ENCODE measurements at places on chromosomes 6 and 20.

- no peak for DNase-seq
These were observed 177.6 kb upstream of the LRFN2 start for GRCh38 chr6:40764726-40765125.

- no peak for DNase-seq
These were observed 512.4 kb downstream of the CD83 start for GRCh38 chr6:14630016-14630415.

GRCh38 chr20:53369871-53370270 lies 223.8 kb downstream of the ZNF217 start:
- DNase-seq, result no peak

- no peak for DNase-seq
These were observed 38.2 kb downstream of the JAG1 start for GRCh38 chr20:10635476-10636208.

- no peak for DNase-seq
These were observed 973.6 kb downstream of the EYS start for GRCh38 chr6:64733433-64733832.

DNA sequence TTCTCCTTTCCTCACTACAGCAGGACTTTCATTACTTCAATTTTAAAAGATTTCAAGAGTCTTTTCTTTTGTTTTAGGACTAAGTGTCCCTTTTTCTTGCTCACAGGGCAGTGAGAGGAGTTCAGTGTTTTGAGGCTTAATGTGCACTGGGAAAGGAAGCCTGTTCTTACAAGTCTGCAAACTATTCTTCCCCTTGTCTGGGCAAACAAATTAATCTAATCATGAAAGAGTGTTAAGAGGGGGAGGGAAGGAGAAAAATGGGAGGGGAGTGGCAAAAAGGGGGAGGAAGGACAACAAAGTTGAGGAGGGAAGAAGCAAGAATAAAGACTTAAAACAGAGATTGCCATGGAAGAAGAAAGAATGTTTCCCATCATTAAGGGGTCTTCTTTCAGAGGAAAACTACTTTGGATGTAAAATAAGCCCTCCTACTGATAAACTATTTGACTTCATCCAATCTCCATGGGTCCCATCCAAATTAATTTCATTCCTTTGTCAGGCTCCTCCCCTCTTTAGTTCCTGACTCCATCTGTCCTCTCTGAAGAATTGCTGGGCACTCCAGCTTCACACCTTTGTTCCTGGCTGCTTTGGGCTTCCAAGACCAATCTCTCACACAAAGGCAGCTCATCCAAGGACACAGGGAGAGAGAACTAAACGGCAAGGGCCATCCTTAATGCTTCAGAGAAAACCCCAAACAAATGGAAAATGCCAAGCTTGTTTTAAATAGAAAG lies 244.5 kb downstream of the TPBG start:
- no peak for DNase-seq

DNA sequence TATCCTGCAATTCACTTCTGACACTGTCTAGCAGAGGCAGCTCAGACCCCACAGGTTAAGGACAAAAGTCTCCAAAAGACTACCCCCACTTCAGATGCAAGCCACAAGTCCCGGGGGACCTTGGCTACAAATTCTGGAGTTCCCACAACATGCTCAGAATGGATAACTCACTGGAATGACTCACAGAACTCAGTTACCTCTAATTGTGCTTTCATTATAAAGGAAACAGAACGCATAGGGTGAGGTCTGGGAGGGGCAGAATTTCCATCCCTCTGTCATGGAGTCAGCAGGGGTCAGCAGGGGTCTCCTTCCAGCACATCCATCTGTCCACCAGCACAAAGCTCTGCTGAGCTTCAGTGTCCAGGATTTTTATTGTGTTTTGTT lies 184.2 kb downstream of the CDH4 start:
- no peak for DNase-seq

GRCh38 chr6:1626481-1626880 lies 16.8 kb downstream of the FOXC1 start:
- DNase-seq, result no peak

DNA sequence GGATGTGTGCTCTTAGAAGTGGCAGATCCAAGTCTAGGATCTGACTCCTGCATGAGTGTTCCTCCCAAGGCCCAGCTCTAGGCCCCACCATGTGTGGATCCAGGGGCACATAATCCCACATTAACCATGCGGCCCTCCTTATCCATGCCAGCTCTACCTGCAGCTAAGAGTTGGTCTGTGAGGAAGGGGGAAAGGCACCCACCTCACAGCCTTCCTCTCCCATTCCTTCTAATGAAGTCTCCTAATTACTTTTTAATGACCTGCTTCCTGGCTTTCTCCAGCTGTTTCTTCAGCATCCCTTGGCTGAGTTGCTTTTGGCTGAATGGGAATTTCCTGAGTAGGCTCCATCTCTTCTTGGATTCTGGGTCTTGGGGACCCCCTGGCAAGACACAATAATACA lies 52.2 kb downstream of the NPEPL1 start:
- DNase-seq, result no peak

GRCh38 chr6:165847407-165848085 lies 184.5 kb upstream of the PDE10A start:
- DNase-seq, result no peak

- DNase-seq, result no peak
These were observed 699.7 kb upstream of the ID4 start for GRCh38 chr6:19137505-19137904.

GRCh38 chr20:5835871-5836270 lies 85.7 kb downstream of the SHLD1 start:
- DNase-seq, result no peak

DNA sequence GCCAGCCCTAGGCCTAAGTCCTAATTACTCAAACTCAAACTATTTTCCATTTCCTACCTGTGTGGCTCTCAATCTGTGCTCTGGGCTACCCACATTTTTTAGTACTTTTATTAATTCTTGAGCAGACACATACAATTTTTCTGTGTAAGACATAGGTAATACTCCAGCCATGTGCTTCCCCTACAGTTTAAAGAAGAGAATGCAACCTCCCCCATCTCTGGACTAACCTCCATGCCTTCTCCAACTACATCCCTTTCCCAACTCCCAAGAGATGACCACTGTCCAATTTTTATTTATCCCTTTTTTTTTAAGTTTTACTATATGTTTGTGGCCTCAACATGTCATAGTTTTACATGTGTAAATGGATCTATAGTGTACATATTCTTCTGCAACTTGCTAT lies 5.8 kb downstream of the HMGN4 start:
- no peak for DNase-seq

- DNase-seq, result no peak
These were observed 734.9 kb upstream of the FLRT3 start for GRCh38 chr20:15072316-15072715.

DNA sequence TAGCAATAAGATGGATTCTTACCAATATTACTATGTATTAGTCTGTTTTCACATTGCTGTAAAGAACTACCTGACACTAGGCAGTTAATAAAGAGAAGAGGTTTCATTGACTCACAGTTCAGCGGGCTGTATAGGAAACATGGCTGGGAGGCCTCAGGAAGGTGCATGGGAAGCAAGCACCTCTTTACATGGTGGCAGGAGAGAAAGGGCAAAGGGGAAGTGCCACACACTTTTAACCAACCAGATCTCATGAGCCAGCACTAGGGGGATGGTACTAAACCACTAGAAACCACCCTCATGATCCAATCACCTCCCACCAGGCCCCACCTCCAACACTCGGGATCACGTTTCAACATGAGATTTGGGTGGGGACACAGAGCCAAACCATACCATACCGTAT lies 40.7 kb upstream of the CCDC167 start:
- DNase-seq, result no peak

- DNase-seq, result no peak
These were observed 18.8 kb downstream of the TDRD6 start for GRCh38 chr6:46706464-46706863.

GRCh38 chr20:2707353-2708072 lies 14.9 kb downstream of the EBF4 start:
- DNase-seq, result no peak

DNA sequence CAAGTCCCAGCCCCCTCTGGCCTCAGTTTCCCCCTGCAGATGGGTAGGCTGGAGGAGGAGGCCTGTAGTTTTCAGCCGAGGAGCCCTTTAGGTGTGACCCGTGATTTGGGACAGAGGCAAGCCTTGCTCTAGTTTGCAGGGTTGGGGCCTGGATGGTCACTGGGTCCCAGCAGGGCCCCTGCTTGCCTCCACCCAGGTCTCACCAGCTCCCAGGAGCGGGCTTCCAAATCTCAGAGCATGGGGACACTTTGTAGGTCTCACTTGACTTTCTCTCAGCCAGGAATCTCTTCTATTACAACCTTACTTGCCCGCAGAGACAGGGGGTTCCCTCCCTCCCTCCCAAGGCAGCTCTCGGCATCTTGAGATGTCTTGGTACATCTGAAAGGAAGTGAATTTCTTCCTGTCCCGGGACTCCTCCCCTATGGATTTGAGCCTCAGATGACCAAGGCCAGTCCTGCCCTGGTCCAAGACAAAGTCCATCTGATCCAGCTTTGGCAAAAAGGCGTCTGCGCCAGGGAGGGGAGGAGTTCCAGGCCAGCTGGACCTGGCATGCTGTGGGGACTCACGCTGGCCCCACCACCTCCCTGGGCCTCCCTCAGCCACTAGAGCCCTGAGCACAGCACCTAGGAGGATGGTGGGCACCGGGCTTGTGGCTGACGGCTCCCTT lies 47.4 kb downstream of the SRC start:
- no peak for DNase-seq

DNA sequence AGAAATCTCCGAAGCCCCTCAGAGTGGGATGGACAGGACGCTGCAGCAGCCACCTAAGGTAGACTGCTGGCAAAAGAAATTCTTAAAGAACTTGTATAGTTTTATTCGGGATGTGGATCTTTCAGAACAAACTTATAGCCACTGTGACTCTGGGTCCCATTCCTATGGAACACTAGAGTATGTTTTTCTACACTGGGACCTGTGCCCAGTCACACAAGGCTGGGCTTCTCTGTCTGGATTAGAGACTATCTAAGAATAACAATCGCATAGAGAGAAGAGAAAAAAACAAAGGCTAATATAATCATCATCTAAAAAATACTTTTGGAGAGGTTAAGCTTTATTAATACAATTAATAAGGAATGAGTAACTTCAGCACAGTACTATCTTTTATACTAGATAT lies 28.9 kb downstream of the RMND1 start:
- DNase-seq, result peak; percentile 35

DNA sequence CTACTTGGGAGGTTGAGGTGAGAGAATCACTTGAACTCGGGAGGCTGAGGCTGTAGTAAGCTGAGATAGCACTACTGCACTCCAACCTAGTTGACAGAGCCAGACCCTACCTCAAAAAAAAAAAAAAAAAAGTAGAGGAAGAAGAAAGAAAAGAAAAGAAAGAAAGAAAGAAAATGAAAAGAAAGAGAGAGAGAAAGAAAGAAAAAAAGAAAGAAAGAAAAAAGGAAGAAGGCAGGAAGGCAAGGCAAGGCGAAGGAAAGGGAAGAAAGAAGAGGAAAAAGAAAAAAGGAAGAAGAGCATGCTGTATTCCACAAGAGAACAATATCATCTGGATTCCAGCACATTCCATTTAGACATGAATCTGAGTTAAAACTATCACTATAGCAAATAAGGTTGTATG lies 3.8 kb downstream of the GCM1 start:
- DNase-seq, result no peak

GRCh38 chr6:132392270-132392646 lies 9.0 kb downstream of the MOXD1 start:
- DNase-seq, result no peak

DNA sequence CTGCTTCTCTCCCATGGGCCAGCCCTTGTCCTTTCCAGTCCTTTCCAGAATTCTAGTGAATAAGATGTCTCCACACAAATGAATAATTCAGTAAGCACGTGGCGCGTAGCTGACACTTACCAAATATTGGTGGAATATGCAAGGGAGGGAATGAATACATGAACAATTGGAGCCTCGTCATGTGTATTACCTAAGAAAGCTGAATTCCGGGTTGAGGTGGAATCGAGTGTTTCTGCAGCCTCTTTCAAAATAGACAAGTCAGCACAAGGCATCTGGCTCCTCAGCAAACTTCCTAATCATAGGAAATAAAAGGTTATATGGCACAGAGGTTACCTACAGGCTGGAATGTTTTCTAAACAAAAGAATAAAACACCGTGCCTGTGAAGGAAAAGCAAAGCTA lies 47.0 kb upstream of the NT5E start:
- DNase-seq, result no peak

All from globus pallidus (tissue), 1 donor.